NCI-H524 (cell line): ENCODE measurements at places on chromosomes 1 and 21.

DNA sequence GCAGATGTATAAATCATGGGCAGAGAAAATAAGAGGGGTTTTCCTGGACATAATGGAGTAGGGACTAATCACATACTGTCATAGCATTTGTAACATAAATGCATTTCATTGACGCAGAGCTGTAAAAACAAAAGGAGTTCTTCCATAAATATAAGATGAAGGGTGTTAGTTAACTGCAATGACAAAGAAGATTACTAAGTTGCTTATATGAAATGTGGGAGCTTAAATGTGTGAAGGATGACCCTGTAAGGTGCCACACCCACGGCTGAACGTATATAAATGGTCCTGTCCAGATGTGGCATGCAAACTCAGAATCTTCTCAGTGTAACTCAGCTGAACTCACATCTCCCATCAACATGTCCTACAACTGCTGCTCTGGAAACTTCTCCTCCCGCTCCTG lies at the start of gene KRTAP13-1:
KRTAP13-1 (plus strand) TSS at position 301 of the 400 bp plus-strand sequence; CDS start at position 357, 56 bp downstream.
- DNase-seq: no peak

DNA sequence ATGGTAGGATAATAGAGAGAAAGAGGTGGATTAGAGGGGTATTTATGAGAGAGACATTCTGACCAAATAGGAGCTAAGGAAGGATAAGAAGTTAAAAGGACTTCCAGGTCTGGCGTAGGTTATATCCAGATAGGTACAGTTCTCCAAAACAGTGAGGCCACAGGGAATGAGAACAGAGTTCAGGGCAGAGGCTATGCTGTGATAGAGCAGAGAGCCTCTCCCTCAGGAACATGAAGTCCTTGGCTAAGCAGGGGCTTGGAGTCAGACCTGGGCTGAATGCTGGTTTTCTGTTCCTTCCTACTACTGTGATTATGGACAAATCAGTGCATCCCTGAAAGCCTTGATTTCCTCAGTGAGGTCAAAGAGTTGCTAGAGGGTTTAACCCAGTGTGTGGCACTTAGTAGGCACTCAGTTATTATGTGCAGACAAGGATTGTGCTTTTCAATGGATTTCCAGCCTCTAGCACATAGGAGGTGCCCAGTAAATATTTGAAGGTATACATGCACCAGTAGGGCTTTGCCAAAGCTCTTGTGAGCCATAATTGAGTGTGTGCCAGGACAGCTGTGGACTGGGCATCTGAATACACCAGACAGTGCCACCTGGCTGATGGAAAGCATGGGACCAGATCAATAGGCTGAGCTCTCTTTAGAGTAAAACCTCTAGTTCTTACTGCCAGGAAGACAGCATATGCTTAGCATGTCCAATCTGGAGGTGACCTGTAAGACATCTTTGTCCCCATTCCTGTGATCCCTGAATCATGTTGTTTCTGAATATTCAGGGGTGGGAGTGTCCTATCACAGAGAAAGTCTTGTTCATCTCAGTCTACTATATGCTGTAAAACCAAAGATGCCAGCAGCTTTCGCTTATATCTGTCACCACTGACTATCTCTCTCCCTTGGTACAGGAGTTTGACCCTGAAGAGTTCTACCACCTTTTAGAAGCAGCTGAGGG lies 111.1 kb downstream of the PIK3R3 start:
- no peak for DNase-seq

- no peak for DNase-seq
Measured at GRCh38 chr1:37051346-37051745, 17.0 kb upstream of the GRIK3 start.

DNA sequence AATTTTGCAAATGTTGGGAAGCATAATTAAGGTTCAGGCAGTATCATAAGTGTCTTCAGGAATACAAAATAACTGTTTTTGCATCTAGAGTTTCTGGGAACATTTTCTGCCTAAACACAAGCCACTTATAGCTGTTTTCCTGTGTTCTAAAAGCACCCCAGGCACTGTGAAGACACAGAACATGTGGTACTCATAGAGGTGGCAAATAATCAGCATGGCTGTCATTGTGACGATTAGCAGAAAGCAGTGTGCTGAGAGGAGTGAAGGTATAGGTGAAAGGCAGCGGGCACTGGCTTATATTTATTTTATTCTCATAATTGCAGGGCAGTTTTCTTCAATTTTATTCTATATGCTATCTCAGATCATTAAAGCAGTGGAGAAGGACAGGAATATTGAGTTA lies 119.6 kb downstream of the LRRC53 start:
- DNase-seq: no peak

DNA sequence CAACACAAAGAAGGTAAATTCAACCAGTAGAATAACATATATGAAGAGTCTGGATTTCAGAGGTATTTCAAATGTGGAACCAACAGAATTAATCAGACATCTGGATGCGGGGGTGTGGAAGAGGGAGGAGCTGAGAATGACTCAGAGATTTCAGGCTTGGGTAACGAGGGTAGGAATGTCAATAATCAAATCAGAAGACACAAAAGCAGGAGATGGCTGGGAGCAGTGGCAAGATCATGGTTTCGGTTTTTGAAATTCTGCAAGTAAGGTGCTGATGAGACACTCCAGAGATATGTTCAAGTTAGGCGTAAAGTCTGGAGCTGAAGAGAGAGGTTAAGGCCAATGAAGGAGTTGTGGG lies 64.0 kb downstream of the PLPPR5 start:
- DNase-seq: no peak

DNA sequence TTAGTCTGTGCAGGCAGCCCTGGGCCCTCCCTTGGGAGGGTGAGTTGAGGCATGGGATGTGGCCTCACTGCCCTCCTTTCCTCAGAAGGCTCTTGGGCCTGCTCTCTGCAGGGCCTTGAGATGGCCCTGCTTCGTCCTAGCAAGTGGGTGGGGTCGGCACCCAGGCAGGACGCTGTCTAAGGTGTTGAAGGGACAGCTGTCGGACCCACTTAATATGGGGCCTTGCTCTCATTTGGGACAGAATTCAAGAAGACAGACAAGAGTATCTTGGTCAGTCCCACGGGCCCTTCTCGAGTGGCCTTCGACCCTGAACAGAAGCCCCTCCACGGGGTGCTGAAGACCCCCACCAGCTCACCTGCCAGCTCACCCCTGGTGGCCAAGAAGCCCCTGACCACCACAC lies 26.0 kb upstream of the PDXK start:
- no peak for DNase-seq

DNA sequence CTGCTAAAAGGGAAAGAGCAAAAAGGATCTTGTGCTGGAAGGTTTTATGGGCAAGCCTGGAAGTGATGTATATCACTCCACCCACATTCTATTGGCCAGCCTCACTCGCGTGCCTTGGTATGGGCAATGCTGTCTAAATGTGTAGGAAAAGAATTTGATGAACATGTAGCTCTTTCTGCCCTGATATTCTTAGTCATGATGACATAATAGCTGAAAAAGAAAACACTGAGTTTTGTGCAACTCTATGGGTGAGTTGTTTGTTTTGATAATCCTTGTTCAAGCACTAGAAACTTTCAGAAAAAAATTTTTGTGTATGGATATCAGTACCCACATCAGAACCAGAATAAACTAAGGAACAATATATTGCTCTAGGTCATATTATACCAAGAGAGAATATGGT lies 231.5 kb upstream of the ST6GALNAC5 start:
- DNase-seq: no peak

GRCh38 chr1:30697571-30698376 lies 25.6 kb downstream of the MATN1 start:
- no peak for DNase-seq

GRCh38 chr1:17865912-17866739 lies 111.0 kb downstream of the ACTL8 start:
- DNase-seq: no peak
